ENCODE measurements at places on chromosomes 5 and 9.

DNA sequence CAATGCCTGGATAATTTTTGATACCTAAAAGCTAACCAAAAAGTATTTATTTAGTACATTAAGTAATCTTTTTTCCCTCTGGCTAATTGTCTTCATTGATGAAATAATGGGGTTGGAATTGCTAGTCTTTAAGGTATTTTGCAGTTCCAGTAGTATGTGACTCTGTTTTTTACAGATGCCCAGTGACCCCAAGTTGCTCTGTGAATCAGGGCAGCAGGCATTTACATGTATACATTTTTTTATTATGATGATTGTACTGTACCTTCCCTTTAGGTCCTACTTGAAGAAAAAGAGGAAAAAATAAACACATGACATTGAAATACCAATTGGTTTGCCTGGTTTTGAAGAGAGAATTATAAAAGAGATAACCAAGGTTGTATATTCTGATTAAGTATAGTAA, 385.5 kb downstream of the ADGRV1 start:
- no peak for DNase-seq

- no peak for DNase-seq
These were observed 164.2 kb upstream of the PUM3 start for GRCh38 chr9:3008091-3008490.

GRCh38 chr5:74221413-74221812, 419.1 kb downstream of the ENC1 start:
- DNase-seq: no peak

DNA sequence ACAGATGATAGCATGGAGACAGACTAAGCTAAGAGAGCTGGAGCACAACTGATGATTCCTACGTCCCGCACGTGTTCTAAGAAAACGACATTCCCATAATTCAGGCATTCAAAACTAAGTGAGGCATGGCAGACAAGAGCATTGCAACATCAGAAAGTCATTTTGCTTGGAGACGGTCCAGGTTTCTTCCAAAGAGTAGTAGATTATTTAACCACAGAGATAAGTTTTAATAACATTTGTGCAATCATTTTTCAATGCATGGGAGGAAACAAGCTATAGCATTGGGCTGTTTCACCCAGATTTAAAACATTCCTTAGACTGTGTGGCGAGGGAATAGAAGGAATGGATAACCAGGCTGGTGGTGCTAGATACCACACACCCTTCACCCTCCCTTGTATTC, 117.2 kb downstream of the APBA1 start:
- DNase-seq: no peak

- DNase-seq: no peak
These were observed 130.2 kb upstream of the ADAMTSL1 start for GRCh38 chr9:18343784-18344183.

- DNase-seq: no peak
These were observed 595 bp downstream of the PDLIM7 start for GRCh38 chr5:177496727-177497291.

GRCh38 chr9:33068991-33069390, 7.5 kb downstream of the SMU1 start:
- DNase-seq: no peak

DNA sequence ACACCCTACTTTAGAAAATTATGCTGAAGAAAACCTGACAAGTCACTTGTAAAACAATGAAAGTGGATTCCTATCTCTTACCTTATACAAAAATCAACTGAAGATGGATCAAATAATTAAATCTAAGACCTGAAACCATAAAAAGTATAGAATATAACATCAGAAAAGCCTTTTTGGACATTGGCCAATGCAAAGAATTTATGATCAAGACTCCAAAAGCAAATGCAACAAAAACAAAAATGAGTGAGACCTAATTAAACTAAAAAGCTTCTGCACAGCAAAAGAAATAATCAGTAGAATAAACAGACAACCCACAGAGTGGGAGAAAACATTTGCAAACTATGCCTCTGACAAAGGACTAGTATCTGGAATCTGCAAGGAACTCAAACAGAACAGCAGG, 303.0 kb upstream of the CDH9 start:
- DNase-seq: no peak

DNA sequence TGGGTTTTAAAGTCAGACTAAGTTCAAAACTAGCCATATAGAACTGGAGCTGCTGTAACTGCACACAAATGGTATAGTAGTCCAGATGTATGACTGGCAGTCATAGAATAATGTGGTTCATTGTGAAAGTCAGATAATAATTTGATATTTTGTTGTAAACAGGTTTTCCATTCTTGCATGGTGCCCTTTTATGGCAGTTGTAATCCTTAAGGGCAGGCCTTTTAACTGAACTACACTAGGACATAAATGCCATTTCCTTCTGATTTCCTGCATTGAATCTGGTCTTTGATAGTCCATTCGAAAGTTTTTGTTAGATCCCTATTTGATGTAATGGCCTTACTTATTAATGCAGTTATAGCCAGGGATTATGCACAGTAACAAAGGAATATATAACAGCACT, 632.6 kb downstream of the PDE4D start:
- DNase-seq: no peak

DNA sequence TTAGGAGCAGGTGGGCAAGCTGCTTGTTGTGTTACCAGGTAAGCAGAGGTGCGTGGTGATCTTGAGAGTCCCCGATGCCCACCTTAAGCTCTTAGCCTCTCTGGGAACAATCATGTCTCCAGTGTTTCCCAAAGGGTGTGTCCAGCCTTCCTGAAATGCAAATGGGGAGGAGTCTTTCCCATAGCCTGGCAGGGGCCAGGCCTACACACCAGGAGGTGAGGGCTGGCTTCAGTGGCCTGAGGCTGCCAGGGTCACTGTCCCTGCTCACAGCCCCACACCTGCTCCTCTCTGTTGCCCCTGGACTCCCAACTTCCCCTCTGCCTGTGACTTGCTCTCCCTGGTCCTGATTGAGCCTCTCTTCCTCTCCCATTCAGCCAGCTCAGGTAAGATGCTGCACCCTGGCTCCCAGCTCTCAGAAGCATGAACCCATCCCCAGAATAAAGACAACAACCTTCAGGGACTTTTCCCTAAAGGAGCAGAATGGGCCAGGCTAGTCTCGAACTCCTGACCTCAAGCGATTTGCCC, 65.7 kb upstream of the PHYKPL start:
- DNase-seq: no peak

DNA sequence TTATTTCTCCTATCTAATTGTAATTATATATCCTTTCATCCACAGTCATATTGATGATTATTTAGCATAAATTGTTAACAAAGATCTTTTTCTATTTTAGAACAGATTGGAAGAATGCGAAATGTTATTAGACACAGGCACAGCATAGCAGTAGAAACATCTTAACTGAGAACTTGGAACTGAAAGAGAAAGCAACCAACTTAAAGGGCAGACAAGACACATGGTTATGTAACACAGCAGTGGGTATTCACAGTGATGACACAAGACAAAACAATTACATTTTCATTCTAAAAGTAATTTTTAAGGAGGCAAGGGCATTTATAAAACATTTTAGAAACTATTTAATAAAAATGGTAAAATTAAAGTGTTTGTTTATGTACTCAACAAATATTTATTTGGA, 57.7 kb upstream of the MEF2C start:
- no peak for DNase-seq

- DNase-seq: no peak
These were observed 246.0 kb upstream of the ANKRD55 start for GRCh38 chr5:56479126-56479525.

DNA sequence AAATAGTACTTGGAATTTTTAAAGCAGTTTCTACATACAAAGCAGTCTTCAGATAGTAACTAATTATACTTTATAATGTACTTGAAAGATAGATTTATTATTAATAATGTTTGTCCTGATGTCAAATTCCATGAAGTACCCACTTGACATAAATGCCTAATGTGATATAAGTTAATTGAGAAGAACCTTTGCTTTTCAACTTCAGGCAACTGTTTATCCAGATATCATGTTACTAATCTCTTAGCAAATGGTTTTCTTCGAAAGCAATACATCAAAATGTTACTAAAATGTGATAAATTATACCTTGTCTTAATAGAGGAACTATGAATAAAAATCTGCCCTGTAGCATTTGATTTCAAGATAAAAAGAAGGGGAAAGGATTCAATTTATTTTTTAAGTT, 146.8 kb upstream of the FBXL17 start:
- DNase-seq: no peak

GRCh38 chr9:116153765-116154333, at the start of gene PAPPA:
PAPPA (plus strand) TSS chr9:116153791; CDS start chr9:116154173, 382 bp downstream.
- no peak for DNase-seq

DNA sequence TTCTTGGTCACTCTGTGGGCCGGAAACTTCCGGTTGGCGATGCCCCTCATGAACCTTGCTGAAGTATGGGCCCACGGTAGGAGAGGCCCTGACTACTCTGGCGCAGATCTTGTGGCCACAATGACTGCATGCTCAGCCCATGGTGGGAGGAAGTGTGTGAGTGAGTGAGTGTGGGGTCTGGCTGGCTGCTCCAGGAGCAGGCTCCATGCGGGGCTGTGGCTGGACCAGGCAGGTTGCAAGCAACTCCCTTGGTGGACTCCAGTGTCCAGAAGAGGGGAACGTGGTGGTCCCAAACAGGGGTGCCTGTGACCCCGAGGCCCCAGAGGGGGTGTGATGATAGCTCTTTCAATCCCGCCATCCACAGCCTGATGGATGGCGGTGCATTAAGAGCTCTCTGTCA, 35.5 kb upstream of the PANK3 start:
- DNase-seq: no peak

DNA sequence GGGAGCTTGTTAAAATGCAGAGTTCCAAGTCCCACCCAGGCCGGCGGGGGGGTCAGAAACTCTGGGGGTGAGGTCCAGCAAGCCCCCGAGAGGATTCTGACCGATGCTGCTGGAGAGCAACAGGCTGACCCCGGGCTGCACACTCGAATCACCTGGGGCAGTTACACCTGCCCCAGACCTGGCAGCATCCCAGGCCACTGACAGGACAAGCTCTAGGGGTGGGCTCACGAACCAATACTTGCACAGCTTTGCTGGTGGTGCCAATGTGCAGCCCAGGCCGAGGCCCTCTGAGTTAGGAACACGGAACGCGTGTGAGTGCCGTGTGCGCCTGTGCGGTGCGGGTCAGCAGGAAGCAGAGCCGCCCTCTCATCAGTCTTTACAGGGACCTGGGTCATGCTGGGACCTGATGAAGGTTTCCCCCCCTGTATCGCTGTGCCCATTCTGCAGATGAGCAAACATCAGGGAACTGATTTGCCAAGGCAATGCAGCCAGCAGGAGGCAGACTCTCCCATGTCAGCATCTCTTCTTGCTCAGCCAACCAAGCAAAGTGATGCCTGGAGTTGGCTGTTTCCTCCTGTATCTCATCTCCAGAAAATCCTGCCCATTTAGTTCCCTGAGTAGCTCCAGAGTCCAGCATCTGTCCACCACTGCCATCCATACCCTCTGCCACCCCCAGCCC, 16.3 kb downstream of the FAM163B start:
- no peak for DNase-seq

GRCh38 chr5:77972469-77973252, 196.5 kb upstream of the TBCA start:
- DNase-seq: no peak

DNA sequence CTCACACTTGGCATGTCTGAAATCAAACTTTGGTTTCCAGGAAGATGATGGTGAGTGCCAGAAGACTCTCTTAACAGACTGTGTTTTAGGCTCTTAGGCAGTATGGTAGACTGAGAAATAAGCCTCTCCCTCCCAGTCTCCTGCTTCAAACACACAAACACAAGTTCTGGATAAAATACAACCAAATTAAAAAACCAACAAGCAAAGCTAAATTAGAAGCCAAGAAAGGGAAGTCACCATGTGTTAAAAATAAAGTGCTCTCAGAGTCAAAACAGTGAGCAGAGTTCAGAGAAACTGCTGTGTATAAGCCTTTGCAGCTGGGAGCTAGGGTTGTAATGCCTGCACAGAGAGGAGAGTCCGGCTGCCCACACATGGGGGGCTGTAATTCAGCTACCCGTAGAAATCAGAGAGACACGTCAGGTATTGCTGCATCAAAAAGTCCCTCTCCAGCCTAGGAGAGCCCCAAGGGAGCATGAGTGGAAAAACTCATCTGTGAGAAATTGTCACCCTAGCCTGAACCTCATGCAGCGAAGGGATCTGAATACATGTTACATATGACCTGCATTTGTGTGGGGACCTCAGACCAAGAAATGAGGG, 62.6 kb downstream of the ANGPTL2 start:
- no peak for DNase-seq

- DNase-seq: no peak
These were observed 2.4 kb downstream of the NFIL3 start for GRCh38 chr9:91421128-91421765.

GRCh38 chr5:133924221-133924920, 44.1 kb downstream of the C5orf15 start:
- DNase-seq: no peak

Measured in activated naive CD4-positive, alpha-beta T cell treated with anti-CD3 and anti-CD28 coated beads, Interleukin-2, amount 50 U/mL, for 72 hours (primary cell).